ENCODE measurements at places on chromosomes 2 and 18.
A peak's percentile ranks its signal among the peaks of the same experiment; 100 is the strongest.

- DNase-seq, result no peak
Observed at GRCh38 chr18:13320096-13320495, 101.5 kb downstream of the LDLRAD4 start.

GRCh38 chr18:55405893-55406406, 182.0 kb downstream of the TCF4 start:
- no peak for DNase-seq

DNA sequence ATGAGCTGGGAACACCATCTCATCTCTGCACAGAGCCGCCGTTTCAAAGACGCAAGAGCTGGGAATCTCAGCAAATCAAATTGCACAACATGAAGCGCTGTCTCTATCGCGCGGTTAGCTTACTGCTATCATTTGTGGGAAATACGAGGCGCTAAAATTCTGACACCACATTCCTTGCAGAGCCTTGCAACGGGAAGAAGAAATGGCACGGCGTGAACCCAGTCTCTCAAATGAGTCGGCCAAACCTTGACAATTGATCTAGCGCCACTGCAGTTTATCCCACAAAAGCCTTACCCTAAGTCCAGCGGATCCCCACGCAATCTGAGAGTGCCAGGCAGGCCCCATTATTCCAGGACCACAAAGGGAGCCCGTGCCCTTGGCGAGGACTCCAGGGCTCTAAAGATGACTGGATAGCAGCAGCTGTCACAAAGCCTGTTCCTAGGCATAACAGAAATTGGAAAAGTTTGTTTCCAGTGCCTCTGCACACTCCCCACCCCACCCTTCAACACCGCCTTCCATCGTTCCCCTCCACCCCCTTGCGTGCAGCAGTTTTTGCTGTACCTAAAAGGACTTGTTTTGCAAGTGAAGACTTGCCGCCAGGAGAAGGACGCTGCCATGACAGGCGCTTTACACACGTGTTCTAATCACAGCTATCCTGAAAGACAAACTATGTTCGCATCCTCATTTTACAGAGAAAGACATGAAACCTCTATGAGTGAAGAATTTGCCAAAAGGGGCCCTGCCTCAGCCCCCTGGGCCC, 252.4 kb downstream of the EIPR1 start:
- no peak for DNase-seq

- no peak for DNase-seq
Observed at GRCh38 chr2:202762556-202762955, 109.0 kb downstream of the ICA1L start.

- DNase-seq, result no peak
Observed at GRCh38 chr2:100013892-100014677, 128.3 kb downstream of the AFF3 start.

- no peak for DNase-seq
Observed at GRCh38 chr2:11456251-11456650, 9.7 kb downstream of the E2F6 start.

DNA sequence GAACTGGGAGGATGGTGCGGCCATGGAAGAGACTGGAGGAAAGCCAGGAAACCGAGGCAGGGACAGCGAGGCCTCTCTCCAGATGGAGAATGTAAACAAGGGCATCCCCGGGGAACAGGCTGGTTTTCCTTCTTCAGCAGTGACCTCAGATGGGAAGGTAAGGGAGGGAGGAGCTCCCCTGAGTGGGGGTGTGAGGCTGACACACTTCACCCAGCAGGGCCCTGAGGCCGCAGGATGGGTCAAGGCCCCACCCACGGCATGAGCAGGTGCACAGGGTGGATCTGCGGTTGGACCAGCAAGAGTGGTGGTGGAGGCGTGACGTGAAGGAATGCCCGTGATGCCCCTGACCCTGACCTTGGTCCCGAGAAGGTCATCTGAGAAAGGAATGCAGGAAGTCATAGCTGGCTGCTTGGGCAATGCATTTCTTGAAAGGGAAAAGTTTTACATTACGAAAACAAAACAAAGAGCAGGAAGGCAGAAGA, 48.1 kb downstream of the ADCY3 start:
- DNase-seq, result no peak

DNA sequence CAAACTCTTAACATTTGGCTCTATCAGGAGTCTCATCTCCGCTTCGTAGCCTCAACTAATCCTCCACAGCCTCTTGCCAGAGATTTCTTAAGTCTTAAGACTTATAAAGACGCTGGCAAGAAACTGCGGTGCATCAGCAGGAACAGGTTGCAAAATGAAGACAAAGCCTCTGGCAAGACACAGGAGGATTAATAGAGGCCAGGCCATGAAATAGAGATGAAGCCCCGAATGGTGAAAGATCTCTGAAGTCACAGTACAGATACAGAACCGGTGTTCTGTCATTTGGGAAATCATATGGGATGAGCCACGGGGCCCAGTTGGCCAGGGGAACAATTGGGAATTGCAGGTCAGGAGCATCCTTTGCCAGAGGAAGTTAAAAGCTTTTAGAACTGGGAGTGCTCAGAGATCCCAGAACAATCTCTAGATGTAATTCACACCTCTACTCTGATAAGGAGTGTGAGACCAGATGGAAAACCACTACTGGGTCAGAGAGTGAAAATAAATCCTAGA, 190.9 kb upstream of the FOSL2 start:
- DNase-seq, result no peak

GRCh38 chr2:25493207-25493606, 151.5 kb upstream of the DNMT3A start:
- no peak for DNase-seq

DNA sequence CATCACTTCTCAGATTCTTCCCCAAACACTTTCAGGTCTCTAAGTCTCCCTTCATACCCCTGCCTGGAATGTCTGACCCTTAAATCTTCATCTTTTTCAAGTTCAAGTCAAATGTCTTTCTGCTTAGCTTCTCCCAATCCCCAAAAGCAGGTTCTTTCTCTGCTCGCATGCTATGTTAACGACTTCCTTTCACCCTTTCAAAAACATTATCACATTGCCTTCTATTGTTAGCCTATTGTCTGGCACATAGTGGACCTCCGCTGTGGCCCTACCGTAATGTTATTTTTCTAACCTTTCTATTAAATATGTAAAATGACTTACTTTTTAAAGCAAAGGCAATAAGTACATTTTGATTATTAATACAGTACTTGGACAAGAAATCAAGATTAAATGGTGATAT, 2.2 kb downstream of the CDKL4 start:
- DNase-seq, result no peak

DNA sequence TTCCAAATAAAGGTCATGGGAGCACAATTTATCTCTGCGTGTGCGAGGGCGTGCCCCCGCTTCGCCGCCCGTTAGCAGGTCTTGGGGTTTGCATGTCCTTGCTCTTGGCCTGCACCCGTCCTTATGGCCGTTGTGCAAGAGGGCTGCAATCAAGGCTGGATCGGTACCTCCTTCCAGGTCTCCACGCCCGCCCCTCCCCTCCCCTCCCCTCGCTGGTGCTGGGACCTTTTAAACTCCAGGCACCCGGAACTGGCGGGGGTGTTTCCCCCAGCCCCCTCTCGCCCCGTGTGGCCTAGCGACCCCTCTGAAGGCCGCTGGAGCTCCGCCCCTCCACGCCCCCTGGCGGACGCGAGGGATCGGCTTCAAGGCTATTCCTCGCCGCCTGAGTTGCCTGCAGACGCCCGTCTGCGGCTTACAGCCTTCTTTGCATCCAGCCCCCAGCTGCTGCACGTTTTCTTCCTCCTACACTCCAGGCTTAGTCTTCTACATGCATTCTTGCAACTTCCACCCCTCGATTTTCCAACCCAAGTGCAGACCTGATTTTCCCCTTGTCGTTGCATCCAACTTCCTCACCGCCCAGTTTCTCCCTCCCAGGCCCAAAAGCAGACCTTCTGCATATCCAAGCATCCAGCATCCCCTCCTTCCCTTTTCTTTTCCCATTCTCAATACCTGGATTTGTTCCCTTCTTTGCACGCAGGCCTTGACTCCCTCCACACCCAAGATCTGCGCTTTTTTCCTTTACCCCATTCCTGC, 577 bp downstream of the IDH1 start:
- DNase-seq, result peak; percentile 70

GRCh38 chr2:65436824-65437221, 4.4 kb upstream of the SPRED2 start:
- no peak for DNase-seq

- DNase-seq, result no peak
Observed at GRCh38 chr2:193818801-193819499, 1624.2 kb upstream of the TMEFF2 start.

- no peak for DNase-seq
Observed at GRCh38 chr18:75360215-75360614, 67.3 kb downstream of the SMIM21 start.

DNA sequence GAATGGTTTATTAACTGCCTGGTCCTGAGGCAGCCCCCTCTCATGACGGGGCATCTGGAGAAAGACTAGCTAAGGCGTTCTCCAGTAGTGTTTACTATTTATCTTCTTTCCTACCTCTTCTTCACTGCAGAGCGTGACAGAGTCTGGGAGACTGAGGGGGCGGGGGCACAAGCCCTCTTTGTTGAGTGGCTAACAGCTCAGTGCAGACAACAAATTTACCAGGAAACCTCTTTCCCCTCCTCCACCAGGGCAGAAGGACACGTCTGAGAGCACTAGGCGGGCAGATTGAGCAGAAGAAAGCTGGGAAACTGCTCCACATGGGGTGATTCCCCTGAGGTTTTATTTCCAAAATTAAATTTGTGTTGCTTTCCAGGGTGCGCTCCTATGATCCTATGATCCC, 322.1 kb downstream of the CNTNAP5 start:
- no peak for DNase-seq

GRCh38 chr2:239898292-239898925, 126.7 kb downstream of the NDUFA10 start:
- DNase-seq, result no peak

- no peak for DNase-seq
Observed at GRCh38 chr2:45919711-45920111, 268.2 kb downstream of the PRKCE start.

- no peak for DNase-seq
Observed at GRCh38 chr2:42124011-42124785, 45.0 kb upstream of the EML4 start.

DNA sequence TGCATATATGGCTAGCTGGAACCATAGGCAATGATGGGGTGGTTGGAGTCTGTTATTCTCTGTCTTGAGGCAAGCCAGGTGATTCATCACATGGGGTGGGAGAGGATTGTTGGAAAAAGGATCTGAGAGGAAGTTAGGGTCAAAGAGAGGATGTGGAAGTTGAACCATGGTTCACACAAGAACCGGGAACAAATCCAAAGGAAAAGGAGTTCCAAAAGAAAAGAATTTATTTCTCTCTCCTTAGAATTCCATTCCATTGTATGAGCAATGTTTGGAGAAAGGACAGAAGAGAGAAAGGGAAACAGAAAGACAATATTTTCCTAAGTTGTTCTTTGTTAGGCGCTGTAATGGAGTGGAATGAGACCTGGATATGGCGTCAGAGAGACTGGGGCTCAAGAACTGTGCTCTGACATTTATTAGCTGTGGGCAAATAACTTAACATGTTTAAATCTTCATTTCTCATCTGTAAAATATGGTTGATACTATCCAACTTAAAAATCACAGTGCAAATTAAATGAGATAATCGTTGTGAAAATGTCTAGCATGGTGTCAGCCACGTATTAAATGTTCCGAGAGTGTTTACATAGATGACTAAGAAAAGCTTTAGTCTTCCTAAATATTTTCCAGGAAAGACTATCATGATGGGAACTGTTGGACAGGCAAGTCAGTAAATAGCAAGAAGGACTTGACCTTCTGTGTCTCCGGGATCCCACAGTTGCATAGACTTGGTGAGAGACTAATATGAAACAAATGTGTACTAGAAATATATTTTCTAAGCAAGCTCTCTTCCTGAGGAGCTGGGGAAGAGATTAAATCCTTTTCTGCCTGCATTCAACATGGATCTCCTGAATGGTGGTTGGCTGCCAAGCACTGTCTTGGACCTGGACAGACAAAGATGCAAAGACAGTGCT, 71.4 kb downstream of the TRIB2 start:
- no peak for DNase-seq

GRCh38 chr2:109129356-109129920, 433 bp downstream of the SH3RF3 start:
- DNase-seq, result no peak

GRCh38 chr2:64104933-64105332, 39.3 kb downstream of the PELI1 start:
- DNase-seq, result no peak

DNA sequence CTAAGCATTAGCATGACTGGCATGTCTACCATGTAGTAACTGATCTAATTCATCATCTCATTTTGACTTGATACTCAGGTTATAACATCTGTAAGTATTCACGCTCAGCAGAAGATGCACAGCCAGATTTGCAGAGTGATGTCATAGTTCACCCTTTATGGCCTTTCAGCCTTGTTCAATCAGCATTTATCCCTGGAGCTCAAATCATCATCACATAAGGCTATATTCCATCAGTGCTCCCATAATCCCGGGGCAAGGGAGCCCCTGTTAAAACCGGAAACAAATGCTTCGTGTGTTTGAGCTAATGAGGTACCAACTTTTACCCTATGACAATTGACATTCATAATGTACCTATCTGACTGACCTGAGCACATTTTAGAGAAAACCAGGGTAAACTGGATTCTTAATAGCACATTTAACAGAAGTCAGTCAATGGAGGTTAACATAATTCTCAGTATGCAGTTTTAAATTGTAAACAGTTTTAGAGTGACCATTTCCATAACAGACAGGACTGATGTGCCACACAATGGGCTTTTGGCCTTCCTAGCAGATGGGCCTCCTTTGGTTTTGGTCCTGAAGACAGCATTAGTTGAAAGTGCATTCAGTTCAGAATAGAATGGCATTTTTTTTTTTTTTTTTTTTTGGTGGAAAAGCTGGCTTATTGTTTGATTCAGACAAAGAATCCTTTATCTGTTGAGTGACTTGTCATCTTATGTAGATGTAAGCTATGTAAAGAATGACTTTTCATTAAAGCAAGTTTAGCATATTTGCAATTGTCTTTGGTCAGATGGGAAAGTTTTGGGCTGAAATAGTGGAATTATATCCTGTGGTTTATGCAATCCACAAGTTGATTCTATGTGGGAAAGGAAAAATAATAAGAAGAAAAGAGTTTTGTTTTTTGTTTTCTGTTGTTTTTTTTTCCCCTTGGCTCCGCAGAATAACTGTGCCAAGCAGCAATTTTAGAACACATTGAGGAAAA, 866.0 kb upstream of the ACVR2A start:
- no peak for DNase-seq

DNA sequence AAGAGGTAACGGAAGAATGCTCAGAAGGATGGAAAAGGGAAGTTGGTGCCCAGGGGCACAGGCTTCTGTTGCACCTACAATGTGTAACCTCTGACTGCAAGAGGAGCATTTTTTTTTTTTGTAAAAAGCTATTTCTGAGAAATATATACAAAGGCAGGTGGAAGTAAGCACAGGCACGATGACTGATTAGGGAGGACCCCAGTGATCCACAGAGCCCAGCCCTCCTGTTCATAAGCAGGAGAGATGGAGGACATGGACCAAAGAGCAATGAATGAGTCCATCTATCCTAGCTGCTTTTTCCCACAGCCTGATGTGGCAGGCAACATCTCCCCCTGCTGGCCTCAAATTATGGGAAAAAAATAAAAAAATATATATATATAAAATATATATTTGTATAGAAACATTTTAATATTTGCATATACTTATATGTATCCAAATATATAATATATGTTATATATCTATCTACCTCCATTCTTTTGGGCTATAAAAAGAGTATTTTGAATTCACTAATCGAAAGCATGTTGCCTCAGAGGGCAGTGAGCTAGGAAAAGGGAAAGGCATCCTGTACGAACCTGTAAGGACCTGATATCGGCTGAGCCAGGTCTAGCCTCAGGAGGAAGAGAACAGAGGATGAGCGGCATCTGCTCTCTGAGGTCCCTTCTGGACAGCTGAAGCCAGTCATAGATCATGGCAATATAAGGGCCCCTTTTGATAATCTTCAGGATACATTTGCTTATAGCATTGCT, 166.0 kb upstream of the STK17B start:
- peak; percentile 2 for DNase-seq

All from effector memory CD4-positive, alpha-beta T cell (primary cell).